ENCODE measurements at places on chromosomes 1 and 21. TPM values are rescaled to one million over a fixed set of nuclear protein-coding genes. Genes with fewer than 3 reads are reported as not detected.

The ZYG11A gene
- total RNA-seq, result 1.1 TPM

The OR2L13 gene
- not detected for total RNA-seq

The PCP4 gene
- total RNA-seq, result not detected

The ADGRL2 gene
- total RNA-seq, result 10.7 TPM

The ASTN1 gene
- not detected for total RNA-seq

The NME7 gene
- 28.4 TPM for total RNA-seq

The STX12 gene
- total RNA-seq, result 51.4 TPM

The HRNR gene
- total RNA-seq, result not detected

The RIIAD1 gene
- not detected for total RNA-seq

The ALX3 gene
- not detected for total RNA-seq

The HMCN1 gene
- 5.5 TPM for total RNA-seq

The LAD1 gene
- total RNA-seq, result not detected

The TMEM200B gene
- total RNA-seq, result 14.2 TPM

The PTPN7 gene
- total RNA-seq, result not detected

The PTPN14 gene
- 106 TPM for total RNA-seq

The PLA2G2D gene
- not detected for total RNA-seq

The LRRC47 gene
- total RNA-seq, result 44.4 TPM

The AKT3 gene
- 32.4 TPM for total RNA-seq

Data from placental pericyte (primary cell).